ENCODE measurements at places on chromosomes 3 and 15. TPM values are rescaled to one million over a fixed set of nuclear protein-coding genes. Genes with fewer than 3 reads are reported as not detected.

TRIM42 gene
- polyA plus RNA-seq: 39.8 TPM

KBTBD13 gene
- polyA plus RNA-seq: 1.2 TPM

MINAR1 gene
- polyA plus RNA-seq: 0.82 TPM

PLCB2 gene
- 13.6 TPM for polyA plus RNA-seq

PLXND1 gene
- 69.2 TPM for polyA plus RNA-seq

TIPARP gene
- polyA plus RNA-seq: 115 TPM

SYNM gene
- 17.9 TPM for polyA plus RNA-seq

KBTBD12 gene
- 2.7 TPM for polyA plus RNA-seq

SV2B gene
- 1.7 TPM for polyA plus RNA-seq

POPDC2 gene
- 8.0 TPM for polyA plus RNA-seq

All from testis (tissue), 5 donors.